T-helper 17 cell (primary cell): ENCODE measurements at places on chromosomes 5 and 9. TPM values are rescaled to one million over a fixed set of nuclear protein-coding genes. Genes with fewer than 3 reads are reported as not detected.

NMUR2 gene
- not detected for total RNA-seq

SH3PXD2B gene
- total RNA-seq: 0.12 TPM

MTREX gene
- total RNA-seq: 73.7 TPM

FOXD4L3 gene
- total RNA-seq: not detected

CDH9 gene
- not detected for total RNA-seq

CWC27 gene
- 18.2 TPM for total RNA-seq

MGAT4B gene
- 137 TPM for total RNA-seq

REEP2 gene
- total RNA-seq: not detected

KCTD16 gene
- total RNA-seq: not detected

ZCCHC10 gene
- total RNA-seq: 18.1 TPM

S100Z gene
- total RNA-seq: 1.2 TPM

IFNA2 gene
- total RNA-seq: not detected

ZFP2 gene
- 0.52 TPM for total RNA-seq

ADRB2 gene
- total RNA-seq: 2.9 TPM

LIX1 gene
- not detected for total RNA-seq

PPP3R2 gene
- not detected for total RNA-seq

ZNF483 gene
- total RNA-seq: 21.2 TPM

C9orf50 gene
- not detected for total RNA-seq

CLIC3 gene
- 1.9 TPM for total RNA-seq

RAB24 gene
- 17.6 TPM for total RNA-seq

LHFPL2 gene
- total RNA-seq: 1.3 TPM

PCDHB14 gene
- total RNA-seq: not detected

PCDHB15 gene
- not detected for total RNA-seq

MSH3 gene
- total RNA-seq: 17.2 TPM

ALAD gene
- 19.3 TPM for total RNA-seq

TRIM14 gene
- total RNA-seq: 63.8 TPM

NUDT12 gene
- total RNA-seq: 0.57 TPM

ITK gene
- total RNA-seq: 319 TPM

TRIM7 gene
- 3.5 TPM for total RNA-seq

TRIM36 gene
- total RNA-seq: not detected

DNAI1 gene
- total RNA-seq: not detected

MRPL22 gene
- 24.5 TPM for total RNA-seq

CDKN2B-AS1 gene
- 1.6 TPM for total RNA-seq

SPAAR gene
- not detected for total RNA-seq

EPB41L4A gene
- 0.50 TPM for total RNA-seq

BARX1 gene
- not detected for total RNA-seq

TERT gene
- 0.10 TPM for total RNA-seq

PCDHA10 gene
- total RNA-seq: not detected

ADAMTS2 gene
- total RNA-seq: not detected

PRLR gene
- not detected for total RNA-seq

CCDC171 gene
- 1.5 TPM for total RNA-seq

IL9 gene
- total RNA-seq: not detected

SPINK5 gene
- not detected for total RNA-seq

GPX3 gene
- 0.22 TPM for total RNA-seq

DRD1 gene
- not detected for total RNA-seq

CD74 gene
- 721 TPM for total RNA-seq

CCNJL gene
- not detected for total RNA-seq

CENPK gene
- total RNA-seq: 4.8 TPM

BASP1 gene
- total RNA-seq: 2.4 TPM

CMBL gene
- total RNA-seq: 0.39 TPM

PIP5K1B gene
- total RNA-seq: 0.99 TPM

MELK gene
- total RNA-seq: 1.2 TPM

GPR151 gene
- not detected for total RNA-seq

SNCAIP gene
- total RNA-seq: not detected

ADAMTS16 gene
- total RNA-seq: not detected

SHROOM1 gene
- total RNA-seq: not detected

SPINK6 gene
- total RNA-seq: not detected

ABO gene
- 2.1 TPM for total RNA-seq
